Right lobe of liver (tissue), 6 donors: ENCODE measurements at places on chromosomes 13 and 19. TPM values are rescaled to one million over a fixed set of nuclear protein-coding genes. Genes with fewer than 3 reads are reported as not detected.

GRCh38 chr13:75135325-75135825, 346.6 kb downstream of the TBC1D4 start:
- no peak for DNase-seq

CEBPG gene
- total RNA-seq, result 15.0 TPM

GRCh38 chr13:108155185-108156106, 59.9 kb downstream of the LIG4 start:
- no peak for DNase-seq

DNA sequence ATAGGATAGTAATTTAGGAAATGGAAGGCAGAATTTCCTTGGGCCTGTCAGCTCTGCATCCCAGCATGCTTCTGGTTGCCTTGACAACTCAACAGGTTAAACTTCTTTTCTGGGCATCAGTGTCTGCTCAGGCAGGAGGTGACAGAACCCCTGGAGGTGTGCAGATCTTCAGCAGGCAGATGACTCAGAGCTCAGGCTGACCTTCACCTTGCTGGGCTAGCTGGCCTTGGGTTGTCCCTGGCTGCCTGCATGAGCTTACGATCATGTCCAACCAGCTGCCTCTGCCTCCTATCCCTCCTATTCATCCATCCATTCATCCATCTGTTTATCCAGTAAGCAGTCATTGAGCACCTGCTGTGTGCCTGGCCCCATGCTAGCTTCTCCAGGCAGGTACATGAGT, 81.2 kb upstream of the KCTD15 start:
- DNase-seq, result no peak

TYROBP gene
- 77.8 TPM for total RNA-seq

DNA sequence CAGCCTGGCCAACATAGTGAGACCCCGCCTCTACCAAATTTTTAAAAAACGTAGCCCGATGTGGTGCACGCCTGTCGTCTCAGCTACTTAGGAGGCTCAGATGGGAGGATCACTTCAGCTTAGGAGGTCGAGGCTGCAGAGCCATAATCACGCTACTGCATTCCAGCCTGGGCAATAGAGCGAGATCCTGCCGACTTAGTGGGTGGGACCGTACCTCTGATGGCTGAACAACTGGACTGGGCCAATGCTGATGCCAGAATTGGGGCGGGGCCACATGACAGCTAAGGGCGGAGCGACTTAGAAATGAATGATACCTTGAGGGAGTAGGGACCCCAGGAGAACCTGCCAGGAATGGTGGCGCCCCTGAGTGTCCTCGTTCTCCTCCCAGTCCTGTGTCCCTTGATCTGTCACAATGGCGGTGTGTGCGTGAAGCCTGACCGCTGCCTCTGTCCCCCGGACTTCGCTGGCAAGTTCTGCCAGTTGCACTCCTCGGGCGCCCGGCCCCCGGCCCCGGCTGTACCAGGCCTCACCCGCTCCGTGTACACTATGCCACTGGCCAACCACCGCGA, 3.6 kb downstream of the LTBP4 start:
- DNase-seq, result no peak

DNA sequence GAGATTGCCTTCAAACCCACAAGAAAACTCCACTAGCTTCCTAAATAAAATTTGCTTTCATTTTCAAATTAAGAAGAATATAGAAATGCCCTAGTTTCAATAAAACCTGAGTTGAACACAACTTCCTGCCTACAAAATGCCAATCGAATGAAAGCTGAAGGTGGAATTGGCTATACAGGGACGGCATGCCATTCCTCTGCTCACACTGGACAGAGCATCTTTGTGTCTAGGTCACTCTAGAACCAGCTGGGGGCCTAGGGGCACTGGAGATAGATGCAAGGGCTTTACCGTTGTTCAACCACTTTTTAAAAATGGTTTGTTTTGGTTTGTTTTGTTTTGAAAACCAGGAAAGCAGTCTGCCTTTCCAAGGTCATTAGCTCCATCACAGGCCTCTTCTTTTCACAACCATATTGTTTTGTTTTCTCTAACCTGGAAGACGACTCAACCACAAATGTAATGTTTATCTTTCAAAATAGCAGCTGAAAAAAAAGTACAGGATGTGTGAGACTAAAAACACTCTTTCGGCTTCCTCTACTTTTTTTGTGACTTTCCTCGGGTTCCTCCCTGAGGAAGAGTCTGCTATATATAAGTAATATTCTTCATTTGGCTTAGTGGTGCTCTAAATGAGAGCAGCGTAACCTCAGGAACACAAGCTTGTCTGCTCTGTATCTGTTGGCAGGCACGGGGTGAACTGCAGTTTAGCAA, 11.9 kb upstream of the ITM2B start:
- DNase-seq, result no peak
